ENCODE measurements at places on chromosomes 13 and 19.
A peak's percentile ranks its signal among the peaks of the same experiment; 100 is the strongest.

GRCh38 chr19:15453091-15453578, 3.4 kb upstream of the WIZ start:
- DNase-seq = no peak

DNA sequence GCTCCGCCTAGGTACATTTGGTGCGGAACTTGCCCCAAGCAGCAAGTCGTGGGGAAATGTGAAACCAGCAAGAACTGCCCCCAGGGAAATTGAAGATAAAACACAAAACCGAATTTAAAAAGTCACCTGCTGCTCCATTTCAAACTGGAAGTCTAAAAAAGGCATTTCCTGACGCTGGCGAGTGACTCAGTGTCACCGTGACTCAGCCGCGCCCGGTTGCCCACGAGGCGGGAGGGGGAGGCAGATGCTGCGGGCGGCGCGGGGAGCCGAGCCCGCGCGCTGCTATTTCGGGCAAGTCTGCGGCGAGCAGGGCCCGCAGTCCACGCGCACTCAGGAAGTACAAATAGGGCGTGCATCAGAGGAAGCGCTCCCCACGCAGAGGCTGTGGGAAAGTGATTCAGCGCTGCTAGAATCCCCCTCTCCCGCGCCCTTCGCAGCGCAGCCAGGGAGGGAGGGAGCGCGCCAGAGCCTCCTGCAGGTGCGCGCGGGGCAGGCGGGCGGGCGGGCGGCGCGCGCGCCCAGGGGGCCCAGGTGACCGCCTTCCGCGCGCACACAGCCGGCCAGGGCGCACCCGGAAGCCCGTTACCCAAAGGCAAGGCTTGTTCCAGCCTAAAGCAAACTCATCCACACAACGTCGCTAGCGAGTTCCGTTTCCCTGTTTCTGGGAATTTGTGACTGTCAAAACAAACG, 168.8 kb downstream of the COL4A1 start:
- DNase-seq = peak; percentile 45

- DNase-seq = no peak
Observed at GRCh38 chr13:26011208-26011573, 40.6 kb downstream of the SHISA2 start.

GRCh38 chr13:23754997-23755396, 134.2 kb downstream of the MIPEP start:
- DNase-seq = no peak

GRCh38 chr19:43766755-43767043, 11.9 kb upstream of the SMG9 start:
- DNase-seq = no peak

- DNase-seq = no peak
Observed at GRCh38 chr13:109182777-109183465, 553.5 kb downstream of the MYO16 start.

Data from stimulated activated CD8-positive, alpha-beta memory T cell treated with anti-CD3 and anti-CD28 coated beads, Interleukin-4, amount 100 ng/mL, for 4 hours (primary cell).